Activated T-helper 1 cell treated with Interleukin-2 at 50 U/mL for 16 hours (primary cell): ENCODE measurements at places on chromosomes 2 and 18.

- DNase-seq = no peak
Observed at GRCh38 chr2:174334781-174335251, at the start of gene SP9. SP9 (plus strand) TSS chr2:174334954; CDS start chr2:174335093, 139 bp downstream.

- no peak for DNase-seq
Observed at GRCh38 chr2:39875182-39875913, 96.3 kb upstream of the THUMPD2 start.

DNA sequence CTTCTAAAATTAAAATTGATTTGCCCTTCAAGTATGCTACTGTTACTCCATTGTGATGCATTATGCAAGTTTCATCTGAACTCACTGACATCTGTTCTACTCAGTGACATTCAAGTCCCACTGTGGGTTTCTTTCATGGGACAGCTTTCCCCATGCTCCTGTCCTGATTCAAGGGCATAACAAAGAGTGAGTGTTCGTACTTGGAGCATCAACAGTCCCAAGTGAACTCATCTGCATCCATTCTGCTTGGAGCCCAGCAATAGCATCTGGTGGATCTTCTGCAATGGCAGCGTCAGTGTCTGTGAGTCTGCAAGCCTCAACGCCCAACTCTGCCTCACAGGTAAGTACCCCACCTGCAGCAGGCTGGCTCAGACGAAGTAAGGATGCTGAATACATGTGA is 27.5 kb downstream of the BUB1 start:
- no peak for DNase-seq

DNA sequence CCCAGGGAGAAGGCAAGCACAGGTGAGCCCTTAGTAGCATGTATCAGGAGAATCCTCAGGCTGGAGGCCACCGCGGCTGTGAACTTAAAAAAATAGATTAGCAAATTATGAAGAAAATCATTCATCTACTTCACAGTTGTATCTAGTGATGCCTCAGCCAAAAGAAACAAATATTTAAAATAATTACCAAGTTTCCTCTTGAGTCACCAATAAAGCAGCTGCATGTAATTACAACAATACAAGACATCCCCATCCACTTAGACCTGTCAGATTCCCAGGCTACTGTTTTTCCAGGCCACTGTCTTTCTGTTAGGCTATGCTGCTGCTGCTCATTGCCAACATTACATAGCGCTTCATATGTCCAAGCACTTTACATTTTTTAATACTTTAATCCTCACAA is 54.6 kb upstream of the PHLPP1 start:
- no peak for DNase-seq

DNA sequence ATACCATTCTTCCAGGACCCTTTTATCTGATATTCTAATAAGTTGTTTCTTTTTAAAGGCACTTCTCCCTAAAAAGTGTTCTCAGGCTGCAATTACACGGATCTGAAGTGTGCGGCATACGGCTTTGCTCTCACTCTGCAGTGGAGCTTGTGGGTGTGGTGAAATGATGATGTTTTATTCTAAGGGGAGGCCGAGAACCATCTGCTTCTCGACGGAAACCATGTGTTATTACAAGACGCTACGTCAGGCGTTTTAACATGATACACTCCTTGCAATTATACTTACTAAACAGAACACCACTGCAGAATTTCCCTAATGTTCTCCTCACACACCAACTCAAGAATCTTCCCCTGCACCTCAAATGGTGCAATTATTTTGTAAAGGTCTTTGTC is 34.9 kb upstream of the CTDP1 start:
- DNase-seq = no peak

GRCh38 chr2:204901591-204901990 is 356.3 kb downstream of the PARD3B start:
- DNase-seq = no peak

GRCh38 chr2:68756178-68756577 is 21.6 kb downstream of the ARHGAP25 start:
- DNase-seq = no peak

GRCh38 chr2:179936654-179937053 is 70.4 kb downstream of the CWC22 start:
- no peak for DNase-seq

DNA sequence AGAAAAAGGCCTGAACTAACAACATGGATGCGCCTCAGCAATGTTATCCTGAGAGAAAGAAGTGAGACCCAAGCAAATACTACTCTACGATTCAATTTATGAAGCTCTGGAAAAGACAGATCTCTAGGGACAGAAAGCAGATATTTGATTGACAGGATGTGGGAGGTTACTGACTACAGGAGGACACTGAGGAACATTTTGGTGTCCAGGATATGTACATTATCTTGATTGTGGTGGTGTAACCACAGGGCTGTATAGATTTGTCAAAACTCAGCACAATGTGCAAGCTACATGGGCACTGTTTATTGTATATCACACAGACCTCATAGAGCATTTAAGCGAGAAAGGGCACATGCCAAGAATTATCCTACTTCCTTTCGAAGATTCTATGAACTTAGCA is 219.8 kb downstream of the PTGR3 start:
- DNase-seq = no peak

DNA sequence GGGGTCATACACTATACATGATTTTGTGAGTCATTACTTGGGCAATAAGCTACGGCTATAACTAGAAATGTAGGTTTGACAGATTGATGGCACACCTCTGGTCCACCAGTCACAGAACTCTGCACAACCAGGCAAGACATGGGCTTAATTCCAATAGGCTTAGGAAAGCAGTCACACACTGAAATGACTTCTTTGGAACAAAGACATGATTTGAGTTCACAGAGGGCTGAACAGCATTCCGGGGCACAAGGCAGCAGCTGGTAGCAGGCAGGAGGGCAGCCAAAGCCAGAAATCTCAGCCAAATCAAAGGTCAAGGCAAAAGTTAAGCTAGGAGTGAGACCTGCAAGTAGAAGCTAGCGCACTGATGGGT is 27.4 kb downstream of the FABP1 start:
- DNase-seq = no peak

- no peak for DNase-seq
Observed at GRCh38 chr2:37919631-37920032, 5.5 kb upstream of the RMDN2 start.

- DNase-seq = no peak
Observed at GRCh38 chr2:15259356-15259756, 301.8 kb downstream of the NBAS start.

DNA sequence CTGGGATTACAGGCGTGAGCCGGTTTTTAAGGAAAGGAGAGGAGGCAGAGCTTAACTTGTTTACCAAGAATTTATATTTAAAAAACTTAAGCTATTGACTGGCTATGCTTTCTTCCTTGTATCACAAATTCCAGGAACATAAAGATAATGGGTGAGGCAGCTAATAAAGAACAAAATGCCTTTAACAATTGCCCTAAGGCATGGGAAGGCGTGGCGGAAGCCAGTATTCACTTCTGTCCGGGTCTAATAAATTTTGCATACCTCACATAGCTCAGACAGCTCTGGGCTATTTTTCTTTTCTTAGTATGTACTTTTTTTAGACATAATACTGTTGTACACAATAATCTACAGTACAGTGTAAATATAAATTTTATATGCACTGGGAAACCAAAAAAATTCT is 1.0 kb upstream of the LDAH start:
- DNase-seq = no peak

DNA sequence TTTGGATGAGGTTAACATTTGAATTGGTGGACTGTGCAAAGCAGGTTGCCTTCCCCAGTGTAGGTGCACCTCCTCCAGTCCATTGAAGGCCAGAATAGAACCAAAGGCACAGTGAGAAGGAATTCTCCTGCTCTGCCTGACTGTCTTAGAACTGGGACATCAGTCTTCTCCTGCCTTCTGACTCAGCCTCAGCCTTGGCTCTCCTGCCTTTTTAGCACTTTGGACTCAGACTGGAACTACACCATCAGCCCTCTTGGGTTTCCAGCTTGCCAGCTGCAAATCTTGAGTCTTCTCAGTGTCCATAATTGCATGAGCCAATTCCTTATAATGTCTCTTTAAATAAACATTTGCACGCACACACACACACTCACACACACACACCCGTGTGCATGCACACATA is 8.0 kb upstream of the TMEM177 start:
- no peak for DNase-seq

- DNase-seq = no peak
Observed at GRCh38 chr18:62778976-62779869, 63.9 kb downstream of the PHLPP1 start.

DNA sequence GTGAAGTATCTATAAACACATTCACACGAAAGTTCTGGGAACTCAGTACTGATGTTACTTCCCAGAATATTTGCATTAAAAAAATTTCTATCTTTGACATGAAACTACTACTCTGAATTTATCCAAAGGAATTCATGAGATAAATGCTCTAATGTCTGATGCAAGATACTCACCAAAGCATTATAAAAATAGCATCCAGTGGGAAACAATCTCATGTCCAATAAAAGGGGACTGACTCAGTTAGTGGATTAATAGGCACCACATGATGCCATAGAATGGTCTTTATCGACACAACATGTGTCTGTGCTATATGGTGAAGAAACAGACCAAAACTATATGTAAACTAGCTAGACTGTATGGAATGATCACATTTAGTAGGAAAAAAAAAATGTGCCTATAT is 33.9 kb downstream of the LAMA3 start:
- no peak for DNase-seq

- no peak for DNase-seq
Observed at GRCh38 chr2:26639685-26640243, 1.4 kb downstream of the CIB4 start.

DNA sequence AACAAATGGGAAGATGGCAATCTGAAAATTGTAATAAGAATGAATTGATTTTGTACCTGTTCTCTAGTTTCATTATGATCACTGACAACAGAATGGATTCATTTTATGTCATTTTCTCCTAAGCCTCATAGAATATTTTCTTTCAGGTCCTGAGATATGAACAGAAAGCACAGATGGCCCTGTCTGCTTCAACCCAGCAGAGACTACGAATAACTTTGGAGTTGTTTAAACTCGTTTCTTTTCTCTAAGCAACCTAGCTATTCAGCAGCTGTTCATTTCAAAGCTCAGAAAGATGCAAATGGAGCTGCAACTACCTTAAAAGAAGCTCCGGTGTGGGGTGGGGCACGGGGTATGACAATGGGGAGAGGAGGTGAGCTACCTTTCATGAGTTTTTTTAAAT is 124.9 kb downstream of the ALK start:
- no peak for DNase-seq

DNA sequence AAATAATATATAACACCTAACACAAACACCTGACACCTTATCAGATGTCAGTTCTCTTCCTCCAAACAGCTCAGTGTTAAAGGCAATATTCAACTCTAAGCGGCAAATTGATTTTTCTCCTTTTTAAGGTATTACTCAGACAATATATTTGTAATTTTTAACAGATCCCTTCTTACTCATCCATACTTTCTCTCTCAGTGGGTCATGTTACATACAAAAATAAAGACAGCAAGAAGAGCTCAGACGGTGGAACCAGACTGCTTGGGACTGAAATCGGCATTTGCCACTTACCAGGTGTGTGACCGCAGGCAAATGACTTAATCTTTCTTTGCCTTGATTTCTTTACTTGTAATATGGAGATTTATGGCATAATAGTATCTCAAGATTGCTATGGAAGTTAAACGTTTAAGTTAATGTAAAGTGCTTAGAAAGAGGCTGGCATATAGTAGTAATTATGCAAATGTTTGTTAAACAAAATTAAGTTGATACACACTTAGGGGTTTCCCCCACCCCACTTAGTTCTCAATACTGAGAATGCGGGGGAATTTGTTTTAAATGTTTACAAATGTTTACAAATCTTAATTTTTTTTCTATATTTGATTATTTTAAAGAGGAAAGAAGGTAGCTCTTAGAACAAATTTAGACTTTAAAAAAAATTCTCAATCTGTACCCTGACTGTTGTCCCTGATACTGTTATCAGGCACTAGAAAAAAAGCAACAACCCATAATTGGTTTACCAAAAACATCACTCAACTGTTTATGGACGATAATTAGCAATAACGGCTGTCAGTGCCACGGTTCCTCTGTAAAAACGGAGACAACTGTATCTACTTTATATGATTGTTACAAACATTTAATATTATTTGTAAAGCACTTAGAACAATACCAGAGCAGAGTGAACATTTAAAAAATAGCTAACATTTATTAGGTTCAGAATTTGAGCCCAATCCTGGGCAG is 25.6 kb downstream of the MAP3K2 start:
- no peak for DNase-seq

- no peak for DNase-seq
Observed at GRCh38 chr2:74585406-74586185, 31.1 kb downstream of the DOK1 start.

- no peak for DNase-seq
Observed at GRCh38 chr2:181306785-181307184, 150.4 kb upstream of the ITGA4 start.

GRCh38 chr2:152594022-152594766 is 123.1 kb downstream of the PRPF40A start:
- no peak for DNase-seq

GRCh38 chr2:182023235-182023634 is 37.6 kb downstream of the PPP1R1C start:
- no peak for DNase-seq

DNA sequence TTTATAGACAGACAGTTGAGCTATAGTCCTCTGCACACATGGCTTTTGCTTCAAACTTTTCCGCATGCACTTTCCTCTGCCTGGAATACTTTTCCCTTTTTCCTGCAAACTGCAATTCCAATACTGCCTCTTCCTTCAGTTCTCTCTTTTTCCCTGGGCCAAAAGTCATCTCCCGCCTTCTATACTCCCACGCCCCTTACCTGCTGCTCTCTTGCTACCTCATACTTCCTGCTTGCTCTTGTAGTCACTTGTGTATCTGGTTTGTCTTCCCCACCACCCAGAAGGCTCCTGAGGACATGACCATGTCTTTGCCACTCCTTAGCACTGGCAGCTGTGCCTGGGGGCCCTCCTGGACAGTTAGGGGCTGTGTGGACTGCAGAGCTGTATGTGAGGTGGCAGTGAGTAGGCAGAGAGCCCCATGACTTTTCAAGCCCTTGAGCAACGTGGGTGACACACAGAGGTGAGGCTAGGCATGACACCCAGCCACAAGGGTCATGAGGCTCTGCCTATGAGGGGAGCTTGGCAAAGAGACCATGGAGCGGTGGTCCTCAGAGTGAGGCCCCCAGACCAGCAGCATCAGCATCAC is 23.2 kb downstream of the SPEG start:
- DNase-seq = no peak

DNA sequence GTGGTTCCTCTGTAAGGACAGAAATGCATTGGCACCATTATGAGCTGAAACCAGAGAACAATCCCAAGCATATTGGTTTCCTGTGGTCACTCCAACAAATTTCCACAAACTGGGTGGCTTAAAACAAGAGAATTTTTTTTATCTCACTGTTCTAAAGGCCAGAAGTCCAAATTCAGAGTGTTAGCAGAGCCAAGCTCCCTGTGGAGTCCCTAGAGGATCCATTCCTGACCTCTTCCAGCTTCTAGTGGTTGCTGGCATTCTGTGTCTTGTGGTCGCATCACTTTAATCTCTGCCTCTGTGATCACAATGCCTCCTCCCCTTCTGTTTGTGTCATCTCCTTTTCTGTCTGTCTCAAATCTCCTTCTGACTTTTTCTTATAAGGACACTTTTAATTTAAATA is 380.3 kb downstream of the NYAP2 start:
- DNase-seq = no peak
